ENCODE measurements at places on chromosomes 5 and 9.
A peak's percentile ranks its signal among the peaks of the same experiment; 100 is the strongest.

DNA sequence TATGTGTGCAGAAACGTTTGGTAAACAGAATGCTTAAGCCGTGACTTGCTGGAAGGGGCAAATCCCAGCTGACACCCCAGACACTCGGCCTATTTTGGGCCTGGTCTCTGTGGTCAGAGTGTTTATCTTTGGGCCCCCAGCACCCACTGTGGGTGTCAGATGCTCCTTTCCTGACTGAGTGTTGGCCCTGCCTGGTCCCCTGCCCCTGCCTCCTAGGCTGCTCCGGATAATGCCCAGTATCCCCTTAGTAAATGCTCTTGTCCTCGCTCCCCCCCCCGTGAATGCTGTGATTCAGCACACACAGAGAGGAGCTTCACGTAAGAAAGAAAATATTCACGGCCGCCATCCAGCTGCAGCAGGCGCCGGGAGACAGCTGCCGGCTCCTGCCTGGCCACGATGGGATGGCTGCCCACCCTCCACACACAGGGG, 11.3 kb upstream of the ANGPTL2 start:
- peak; percentile 60 for DNase-seq

- no peak for DNase-seq
Measured at GRCh38 chr9:34170237-34170991, 8.4 kb upstream of the UBAP1 start.

DNA sequence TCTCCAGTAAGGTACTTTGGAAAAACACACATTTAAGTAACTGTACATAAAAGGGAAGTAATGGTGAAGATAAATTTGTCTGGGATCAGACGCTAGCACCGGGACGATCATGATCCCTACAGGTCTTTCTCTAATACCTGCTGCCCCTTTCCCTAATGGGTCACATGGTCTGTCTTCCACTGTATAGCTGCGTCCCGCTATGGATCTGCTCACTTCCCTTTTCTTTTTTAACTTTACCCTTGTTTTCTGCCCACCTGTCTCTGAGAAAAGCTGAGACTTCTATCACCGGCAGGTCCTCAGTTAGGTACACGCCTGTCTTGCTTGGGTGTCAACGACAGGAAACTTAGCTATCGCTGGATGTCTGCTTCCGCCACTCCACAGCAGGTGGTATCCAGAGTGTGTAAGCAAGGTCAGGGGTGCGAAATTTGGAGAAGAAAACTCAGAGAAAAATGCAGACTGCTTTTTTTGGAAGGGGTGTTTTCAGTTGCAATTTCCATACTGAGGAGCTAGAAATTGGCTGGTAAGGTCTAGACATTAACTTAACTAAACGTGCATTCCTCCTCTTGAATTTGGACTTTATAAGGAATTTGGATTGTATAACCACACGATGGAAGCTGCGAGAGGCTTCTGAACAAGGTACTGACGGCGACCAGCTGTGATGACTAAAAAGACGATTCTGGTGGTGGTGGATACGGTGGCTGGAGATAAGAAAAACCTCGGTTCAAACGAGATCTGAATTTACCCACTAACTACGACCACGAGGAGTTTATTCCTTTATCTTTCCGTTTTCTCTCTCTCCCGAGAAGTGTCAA, 1.1 kb upstream of the ICE1 start:
- DNase-seq = no peak

GRCh38 chr9:8331507-8332330, 532.1 kb upstream of the DMAC1 start:
- DNase-seq = no peak

DNA sequence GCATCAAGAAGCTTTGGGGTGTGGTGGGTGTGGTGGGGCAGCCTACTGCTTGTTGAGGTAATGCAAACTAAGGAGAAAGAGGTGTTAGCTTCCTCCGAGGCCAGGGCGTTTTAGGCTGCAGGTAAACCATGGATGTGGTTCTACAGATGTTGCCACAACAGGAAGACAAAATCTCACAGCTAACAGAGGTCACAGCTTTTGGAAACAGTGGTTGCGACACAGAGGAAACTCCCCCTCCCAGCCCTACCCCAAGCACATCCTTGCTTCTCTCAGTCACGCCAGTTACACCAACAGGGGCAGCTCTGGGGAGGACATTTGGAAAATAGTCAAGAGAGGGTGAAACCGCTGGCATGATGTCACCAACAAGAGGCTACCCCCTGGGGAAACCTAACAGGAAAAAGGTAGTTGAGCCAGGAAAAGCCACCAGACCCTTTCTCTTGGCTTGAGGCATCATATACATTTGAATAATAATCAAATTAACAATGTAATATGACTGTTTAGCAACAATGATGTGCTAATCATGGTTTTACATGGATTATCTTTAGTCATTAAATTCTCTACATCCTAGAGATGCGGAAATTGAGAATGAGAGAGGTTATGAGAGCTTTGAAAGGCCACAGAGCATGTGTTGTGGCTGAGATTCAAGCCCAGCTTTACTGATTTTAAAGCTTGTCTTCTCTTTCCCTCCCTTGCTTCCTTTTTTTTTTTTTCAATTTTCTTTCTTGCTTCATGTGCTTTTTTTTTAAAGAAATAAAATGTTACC, 82.2 kb upstream of the IL12B start:
- DNase-seq = no peak

DNA sequence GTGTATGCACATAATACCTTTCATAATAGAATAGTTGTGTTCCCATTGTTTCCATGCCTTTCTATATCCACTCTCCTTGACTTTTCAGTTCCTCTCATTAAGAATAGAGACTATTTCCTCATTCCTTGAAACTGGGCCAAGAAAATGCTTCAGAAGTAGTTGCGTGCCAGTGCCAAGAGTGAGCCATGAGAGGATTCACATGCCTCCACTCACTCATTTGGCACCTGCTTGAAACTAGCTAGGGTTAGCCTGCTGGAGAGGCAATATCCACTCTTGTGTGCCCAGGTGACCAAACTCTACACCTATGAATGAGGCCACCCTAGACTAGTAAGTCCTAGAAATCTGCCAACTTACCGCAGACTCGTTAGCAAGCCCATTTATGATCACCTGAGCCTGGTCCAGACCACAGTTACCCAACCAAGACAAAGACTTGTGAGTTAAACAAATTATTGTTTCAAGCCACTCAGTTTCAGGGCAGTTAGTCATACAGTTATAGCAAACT, 276.3 kb downstream of the EPB41L4A start:
- no peak for DNase-seq

DNA sequence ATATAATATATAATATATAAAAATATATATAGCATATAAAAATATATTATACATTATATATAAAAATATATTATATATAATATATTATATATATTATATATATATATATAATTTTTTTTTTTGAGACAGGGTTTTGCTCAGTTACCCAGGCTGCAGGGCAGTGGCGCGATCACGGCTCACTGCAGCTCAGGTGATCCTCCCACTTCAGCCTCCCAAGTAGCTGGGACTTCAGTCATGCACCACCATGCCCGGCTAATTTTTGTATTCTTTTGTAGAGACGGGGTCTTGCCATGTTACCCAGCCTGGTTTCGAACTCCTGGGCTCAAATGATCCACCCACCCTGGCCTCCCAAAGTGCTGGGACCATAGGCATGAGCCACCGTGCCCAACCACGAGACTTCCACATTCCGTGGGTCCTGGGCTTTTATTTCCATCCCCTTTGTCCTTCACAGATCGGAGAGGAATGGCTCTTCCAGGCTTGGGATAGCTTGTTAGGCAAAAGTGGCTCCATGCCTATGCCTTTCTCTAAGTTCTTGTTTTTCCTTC, 62.0 kb upstream of the IER5L start:
- no peak for DNase-seq

GRCh38 chr5:100542086-100542485, 6.9 kb downstream of the FAM174A start:
- DNase-seq = no peak

DNA sequence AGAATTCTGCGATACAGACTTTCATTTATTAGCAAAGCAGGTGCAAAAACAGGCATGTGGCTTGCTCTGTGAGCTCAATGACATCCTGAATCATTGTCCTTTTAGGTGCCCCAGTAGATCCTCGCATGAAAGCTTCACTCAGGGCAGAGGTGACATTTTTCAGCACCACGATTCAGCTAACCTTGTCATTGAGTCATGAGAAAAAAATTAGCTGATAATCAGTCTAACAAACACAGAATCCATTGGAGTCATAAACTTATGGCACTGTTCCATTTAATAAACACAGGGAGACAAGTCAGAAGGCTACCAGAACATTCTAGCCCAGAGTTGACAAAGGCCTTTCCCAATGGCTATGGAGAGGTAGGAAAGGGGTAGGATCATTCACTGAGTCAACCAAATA, 104.8 kb upstream of the RAD23B start:
- no peak for DNase-seq

DNA sequence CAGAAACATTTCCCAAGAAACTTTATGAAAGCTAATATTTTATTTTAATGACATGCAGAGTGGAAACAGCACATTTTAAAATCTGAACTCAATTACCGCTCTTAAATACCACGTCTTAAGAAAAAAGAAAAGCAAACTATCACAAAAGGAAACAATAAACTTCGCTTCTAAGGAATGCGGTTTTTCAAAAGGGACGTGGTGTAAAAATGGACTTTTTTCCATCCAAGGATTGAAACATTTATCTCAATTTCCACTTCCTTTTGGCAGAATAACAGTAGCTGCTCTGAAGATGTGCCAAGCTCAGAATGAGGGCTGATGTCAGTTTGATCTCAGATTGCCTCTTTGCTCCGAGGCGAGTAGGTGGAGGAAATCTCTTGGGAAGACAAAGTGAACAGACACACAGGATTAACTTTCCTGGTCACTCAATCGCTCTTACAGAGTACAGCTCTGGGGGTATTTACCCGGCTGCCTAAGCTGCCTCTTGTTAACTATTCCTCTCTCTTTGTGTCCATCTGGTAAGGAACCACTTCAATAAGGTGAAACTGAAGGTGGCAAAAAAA, 158.5 kb downstream of the TRPM6 start:
- DNase-seq = no peak

DNA sequence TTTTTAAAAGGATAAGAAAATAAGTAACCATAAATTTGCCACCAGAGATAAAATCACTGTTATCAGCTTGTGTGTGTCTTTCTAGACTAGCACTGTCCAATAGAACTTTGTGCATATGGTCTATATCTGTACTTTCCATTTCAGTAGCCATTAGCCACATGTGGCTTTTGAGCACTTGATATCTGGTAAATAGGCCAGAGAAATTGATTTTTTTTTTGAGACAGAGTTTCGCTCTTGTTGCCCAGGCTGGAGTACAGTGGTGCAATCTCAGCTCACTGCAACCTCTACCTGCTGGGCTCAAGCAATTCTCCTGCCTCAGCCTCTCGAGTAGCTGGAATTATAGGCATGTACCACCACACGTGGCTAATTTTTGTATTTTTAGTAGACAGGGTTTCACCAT, 17.8 kb downstream of the RBM27 start:
- no peak for DNase-seq

DNA sequence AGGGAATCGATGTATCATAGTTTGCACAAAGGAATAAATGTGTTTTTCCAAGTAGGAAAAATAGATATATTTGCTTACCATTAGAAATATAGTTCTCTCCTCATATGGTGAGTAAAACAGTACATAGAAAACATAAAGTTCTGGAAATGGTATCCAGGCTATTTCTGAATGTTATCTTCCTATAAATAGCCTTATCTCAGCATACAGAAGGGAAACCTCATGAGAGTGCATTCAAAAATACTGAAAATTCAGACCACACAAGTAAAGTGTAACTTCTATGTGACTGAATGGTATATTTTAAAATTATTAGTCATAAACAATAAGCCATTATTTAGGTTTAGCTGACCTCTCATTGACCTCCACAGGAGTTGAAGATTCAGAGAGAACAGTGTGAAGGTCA, 43.5 kb downstream of the MOCS2 start:
- no peak for DNase-seq

DNA sequence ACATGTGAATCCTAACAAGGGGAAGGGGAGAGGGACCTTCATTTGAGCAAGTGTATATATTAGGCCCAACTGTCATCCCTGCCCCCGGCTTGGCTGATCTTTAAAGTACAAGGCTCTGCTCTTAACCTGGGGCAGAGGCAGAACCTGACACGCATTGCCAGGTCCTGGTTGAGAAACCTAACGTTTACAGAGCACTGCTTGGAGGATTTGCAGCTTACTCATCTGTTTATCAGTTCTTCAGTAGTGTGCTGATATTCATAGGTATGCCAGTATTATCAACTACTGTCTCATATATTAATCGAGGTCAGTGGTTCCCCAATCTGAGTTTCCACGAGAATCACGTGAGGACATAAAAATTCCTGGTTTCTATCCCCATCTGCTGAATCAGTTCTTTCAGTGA, 50.4 kb downstream of the ACO1 start:
- no peak for DNase-seq

DNA sequence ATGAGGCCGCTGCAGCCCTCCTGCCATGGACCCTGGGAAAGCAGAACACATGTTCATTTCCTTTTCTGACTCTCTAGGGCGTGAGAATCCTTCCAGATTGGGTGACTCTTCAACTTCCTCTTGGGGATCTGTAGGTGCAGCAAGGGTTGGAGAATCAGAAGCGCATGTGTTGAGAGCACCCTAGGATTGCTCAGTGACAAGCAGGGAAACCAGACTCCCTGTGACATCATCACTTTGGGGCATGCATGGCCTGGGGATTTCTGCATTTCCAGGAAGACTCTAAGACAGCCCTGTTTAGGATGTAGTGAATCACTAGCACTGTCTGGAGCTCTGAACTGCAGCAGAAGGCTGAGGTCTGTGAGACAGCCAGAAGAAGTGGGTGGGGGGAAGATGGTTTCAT, 15.1 kb upstream of the LCP2 start:
- no peak for DNase-seq

DNA sequence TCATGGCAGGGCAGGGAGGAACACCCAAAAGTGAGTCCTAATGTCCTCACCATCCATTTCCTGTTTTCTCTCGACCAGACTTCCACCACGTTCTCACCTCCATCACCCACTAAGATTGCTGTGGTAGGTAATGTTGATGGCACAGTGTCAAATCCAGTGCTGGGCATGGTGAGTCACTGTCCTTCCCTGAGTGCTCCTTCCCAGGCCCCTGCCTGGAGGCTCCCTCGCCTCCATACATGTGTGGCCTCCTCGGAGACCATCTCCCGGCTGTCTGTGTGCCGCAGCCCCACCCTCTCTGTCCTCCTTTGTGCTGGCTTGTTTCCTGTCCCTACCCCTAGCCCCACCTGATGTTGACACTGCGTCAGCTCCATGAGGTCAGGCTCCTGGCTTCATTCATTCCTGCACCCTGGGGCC, 177.5 kb downstream of the SYK start:
- no peak for DNase-seq

GRCh38 chr5:98769210-98769958, 4.1 kb upstream of the RGMB start:
- no peak for DNase-seq

All from breast epithelium (tissue), 4 donors.